Fibroblast of lung (primary cell): ENCODE measurements at places on chromosomes 16 and 17. TPM values are rescaled to one million over a fixed set of nuclear protein-coding genes. Genes with fewer than 3 reads are reported as not detected.

Gene CCR7
- under 0.01 TPM in 1 of 2 replicates, not detected in the other for total RNA-seq

Gene ALOXE3
- not detected in 2 replicates for total RNA-seq

Gene SPATA22
- total RNA-seq: 0.17 and 0.51 TPM in 2 replicates

Gene ABCC12
- total RNA-seq: not detected in 2 replicates

Gene C16orf96
- under 0.01 TPM in 2 replicates for total RNA-seq

Gene KIF18B
- total RNA-seq: under 0.01 and 0.99 TPM in 2 replicates

Gene PIGW
- 2.6 and 2.8 TPM in 2 replicates for total RNA-seq

Gene CCL3
- total RNA-seq: not detected in 2 replicates

Gene AMFR
- total RNA-seq: 350 and 413 TPM in 2 replicates

Gene CSH2
- total RNA-seq: not detected in 2 replicates

DNA sequence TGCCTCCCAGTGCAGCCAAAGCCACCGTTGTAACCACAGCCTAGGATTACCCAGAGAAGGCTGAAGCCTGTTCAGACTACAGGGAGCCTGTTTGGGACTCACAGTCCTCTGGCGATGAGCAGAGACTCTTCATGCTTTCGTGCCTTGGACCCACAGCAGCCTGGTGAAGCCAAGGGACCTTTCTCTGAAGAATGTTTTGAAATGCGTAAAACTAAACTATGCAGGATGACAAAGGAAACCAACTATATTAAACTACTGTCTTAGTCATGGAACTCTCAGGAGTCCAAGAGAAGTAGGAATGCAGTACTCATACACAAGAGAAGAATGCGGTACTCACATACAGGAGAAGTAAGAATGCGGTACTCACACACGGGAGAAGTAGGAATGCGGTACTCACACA, 20.9 kb downstream of the ABR start:
- no peak overlapping the region for H3K4me3 ChIP-seq
- H3K36me3 ChIP-seq: no peaks in the 10 kb centered on the region
- no peaks in the 10 kb centered on the region for H3K27me3 ChIP-seq
- no peak overlapping the region for H3K27ac ChIP-seq
- DNase-seq: no peak

- H3K27me3 ChIP-seq: no peaks in the 10 kb centered on the region
- no peak overlapping the region for H3K27ac ChIP-seq
- DNase-seq: no peak
- H3K4me3 ChIP-seq: no peak overlapping the region
- H3K36me3 ChIP-seq: no peaks in the 10 kb centered on the region
- no peaks in the 10 kb centered on the region for H3K4me1 ChIP-seq
These were observed 18.3 kb upstream of the CCL5 start for GRCh38 chr17:35898283-35899070.

- no peaks in the 10 kb centered on the region for H3K4me1 ChIP-seq
- DNase-seq: peak; percentile 23
- H3K4me3 ChIP-seq: no peak overlapping the region
- H3K27ac ChIP-seq: no peak overlapping the region
- no peaks in the 10 kb centered on the region for H3K27me3 ChIP-seq
These were observed 31.2 kb downstream of the NFATC3 start for GRCh38 chr16:68116256-68116867.

DNA sequence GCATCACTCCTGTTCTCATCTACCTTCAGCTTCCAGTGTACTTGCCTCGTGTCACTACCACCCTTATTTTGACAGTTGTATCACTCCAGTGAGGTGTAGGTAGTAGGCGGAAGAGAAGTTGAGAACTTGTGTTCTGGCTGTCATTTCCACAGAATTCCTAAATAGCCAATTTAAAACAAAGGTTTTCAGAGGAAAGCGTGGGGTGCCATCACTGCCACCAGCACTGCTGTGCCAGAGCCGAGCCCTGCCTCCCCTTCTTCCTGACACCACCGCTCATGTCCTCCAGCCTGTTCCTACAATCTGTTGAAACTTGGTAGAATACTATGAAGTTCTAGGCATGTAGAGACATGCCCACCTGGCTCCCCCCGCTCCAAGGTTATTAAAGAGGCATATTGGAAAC, 215.8 kb downstream of the TANC2 start:
- no peaks in the 10 kb centered on the region for H3K36me3 ChIP-seq
- H3K4me1 ChIP-seq: peaks cover 2% of the 10 kb centered on the region
- H3K27ac ChIP-seq: no peak overlapping the region
- no peak overlapping the region for H3K4me3 ChIP-seq
- DNase-seq: no peak

- H3K4me3 ChIP-seq: peak within 1 kb of the TSS; percentile 64
- H3K27me3 ChIP-seq: no peaks in the 10 kb centered on the region
- no peaks in the 10 kb centered on the region for H3K36me3 ChIP-seq
These were observed at the start of gene NETO2 for GRCh38 chr16:47143677-47144558. Gene NETO2, minus strand, starts transcription at chr16:47143945. Its CDS starts 333 bp downstream, at chr16:47143612.

DNA sequence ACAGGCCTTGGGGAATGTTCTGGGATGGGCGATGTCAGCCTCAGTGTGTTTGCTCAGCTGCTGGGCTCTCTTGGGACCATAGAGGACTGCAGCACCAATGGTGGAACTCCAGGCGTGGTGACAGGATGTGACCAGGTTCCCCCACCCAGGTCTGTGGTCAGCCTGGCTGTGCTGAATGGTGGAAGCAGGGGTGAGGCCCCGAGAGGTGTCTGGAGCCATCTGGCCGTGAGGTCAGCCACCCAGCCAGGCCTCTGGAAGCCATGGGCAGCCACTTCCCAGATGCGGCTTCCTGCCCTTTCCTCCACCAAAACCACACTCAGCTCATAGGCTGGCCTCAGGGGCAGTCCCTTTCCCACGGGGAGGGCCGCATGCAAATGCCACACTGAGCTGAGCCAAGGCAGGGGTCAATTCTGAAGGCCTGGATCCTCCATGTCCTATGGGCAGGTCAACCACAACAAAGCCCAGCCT, 7.8 kb upstream of the MAPK7 start:
- H3K4me1 ChIP-seq: peaks cover 5% of the 10 kb centered on the region
- H3K27me3 ChIP-seq: no peaks in the 10 kb centered on the region
- H3K4me3 ChIP-seq: no peak overlapping the region
- no peak overlapping the region for H3K27ac ChIP-seq

- no peaks in the 10 kb centered on the region for H3K36me3 ChIP-seq
- H3K27ac ChIP-seq: no peak overlapping the region
- DNase-seq: no peak
- H3K4me1 ChIP-seq: no peaks in the 10 kb centered on the region
These were observed 22.2 kb upstream of the ATP2A3 start for GRCh38 chr17:3986270-3986938.
